Stimulated activated CD4-positive, alpha-beta T cell treated with anti-CD3 and anti-CD28 coated beads, Interleukin-1b, Interleukin-23, amount 100 ng/mL, for 48 hours (primary cell): ENCODE measurements at places on chromosomes 1 and 21.

DNA sequence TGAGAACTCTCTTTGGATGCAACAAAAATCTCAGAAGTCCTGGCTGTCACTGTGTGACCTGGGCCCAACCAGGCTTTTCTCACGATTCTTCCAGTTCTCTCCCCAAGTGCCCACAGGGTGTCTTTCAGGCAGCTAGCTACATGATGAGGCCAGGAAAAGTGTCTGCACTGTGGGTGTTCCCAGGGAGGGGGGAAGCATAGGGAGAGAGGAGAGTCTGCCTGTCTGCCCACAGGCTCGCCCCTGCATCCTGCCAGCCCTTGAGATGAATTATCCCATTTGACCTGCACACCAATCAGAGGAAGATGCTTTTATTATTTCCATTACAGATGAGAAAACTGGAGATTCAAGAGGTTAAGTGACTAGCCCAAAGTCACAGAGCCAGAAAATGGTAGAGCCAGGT lies 27.8 kb downstream of the FOXO6 start:
- no peak for DNase-seq

- no peak for DNase-seq
Observed at GRCh38 chr1:177249231-177249630, 78.5 kb downstream of the BRINP2 start.

DNA sequence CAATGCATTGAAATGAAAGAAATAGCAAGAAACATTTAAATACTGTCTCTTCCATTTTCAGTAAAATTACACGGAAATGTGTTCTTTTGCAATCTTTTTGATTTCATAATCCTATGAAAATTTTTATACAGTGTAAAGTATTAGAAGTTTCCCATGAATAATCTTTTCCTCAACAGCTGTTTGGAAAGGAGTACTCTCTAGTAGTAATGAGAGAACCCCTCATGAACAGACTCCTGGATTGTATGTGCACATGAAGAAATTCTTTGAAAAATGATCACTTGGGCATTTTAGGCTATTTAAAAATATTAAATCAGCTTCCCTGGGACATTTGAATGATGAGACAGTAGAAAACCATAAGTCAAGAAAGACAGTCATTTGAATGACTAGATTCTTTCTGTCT lies 64.4 kb downstream of the LHX9 start:
- no peak for DNase-seq

DNA sequence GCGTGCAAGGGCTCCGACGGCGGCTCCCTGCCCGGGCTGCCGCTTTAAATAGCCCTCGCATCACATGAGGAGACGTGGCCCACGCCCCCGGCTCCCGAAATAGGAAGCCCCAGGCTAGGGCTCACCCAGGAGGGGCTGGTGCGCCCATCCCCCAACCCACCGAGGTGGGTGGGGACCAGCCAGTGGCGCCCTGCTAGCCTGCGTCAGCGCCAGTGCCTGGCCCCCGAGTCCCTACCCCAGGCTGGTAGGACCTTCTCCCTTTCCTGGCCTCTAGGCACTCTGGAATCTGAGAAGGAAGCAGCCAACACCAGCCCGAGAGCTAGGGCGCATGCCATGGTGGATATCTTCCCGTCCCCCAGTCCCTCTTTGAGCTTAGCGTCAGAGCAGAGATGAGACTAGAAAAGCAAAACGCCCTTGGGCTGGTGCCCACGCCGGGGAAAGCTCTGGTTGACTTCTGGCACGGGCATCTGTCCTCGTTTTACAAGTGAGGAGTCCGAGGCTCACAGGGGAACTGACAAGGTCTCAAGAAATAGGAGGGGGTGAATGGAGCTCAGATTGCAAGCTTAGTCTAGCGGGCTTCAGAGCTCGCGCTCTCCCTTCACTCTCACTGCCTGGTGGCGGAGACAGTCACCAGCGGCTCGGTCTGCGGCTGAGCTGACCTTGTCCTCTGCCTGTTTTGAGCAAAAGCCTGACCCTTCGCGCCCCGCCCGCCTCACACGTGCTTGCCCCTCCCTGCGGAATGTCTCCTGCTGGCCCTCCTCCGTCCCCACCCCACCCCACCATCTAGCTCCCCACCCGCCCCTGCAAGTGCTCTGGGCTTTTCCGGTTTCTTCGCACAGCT lies at the start of gene FABP3:
Gene FABP3, minus strand, starts transcription at position 21 of the 841 bp plus-strand sequence. CDS start 62 bp downstream, outside the sequence.
- peak; percentile 19 for DNase-seq
